K562 (cell line): ENCODE measurements at places on chromosomes 12 and 14. TPM values are rescaled to one million over a fixed set of nuclear protein-coding genes. Genes with fewer than 3 reads are reported as not detected.

SLC17A8 gene
- not detected in 2 replicates for total RNA-seq

FLVCR2 gene
- 1.5 and 3.2 TPM in 2 replicates for total RNA-seq

CHD8 gene
- 43.5 and 51.2 TPM in 2 replicates for total RNA-seq

SERPINA10 gene
- not detected in 2 replicates for total RNA-seq

GLI1 gene
- total RNA-seq, result 2.1 and 3.7 TPM in 2 replicates

ZNF891 gene
- 1.2 and 1.3 TPM in 2 replicates for total RNA-seq

HOXC4 gene
- 0.75 and 1.1 TPM in 2 replicates for total RNA-seq

XPOT gene
- 141 and 144 TPM in 2 replicates for total RNA-seq

PPP1R36 gene
- not detected in 2 replicates for total RNA-seq

HHIPL1 gene
- total RNA-seq, result not detected in 2 replicates

ANKRD33 gene
- 0.20 TPM in 1 of 2 replicates, not detected in the other for total RNA-seq

DPPA3 gene
- total RNA-seq, result not detected in 2 replicates

TGM1 gene
- 0.63 and 2.4 TPM in 2 replicates for total RNA-seq

SALL2 gene
- 25.9 and 27.6 TPM in 2 replicates for total RNA-seq

TEX52 gene
- total RNA-seq, result not detected in 2 replicates

EGLN3 gene
- 11.5 and 13.0 TPM in 2 replicates for total RNA-seq

SLC25A47 gene
- 0.09 and 0.25 TPM in 2 replicates for total RNA-seq

TMEM132D gene
- not detected in 2 replicates for total RNA-seq

PAPLN gene
- 2.2 and 2.9 TPM in 2 replicates for total RNA-seq

CCDC196 gene
- total RNA-seq, result not detected in 2 replicates

DHH gene
- 2.2 and 2.3 TPM in 2 replicates for total RNA-seq

PIWIL1 gene
- total RNA-seq, result not detected in 2 replicates

TCL1B gene
- not detected in 2 replicates for total RNA-seq

TROAP gene
- total RNA-seq, result 72.9 and 83.0 TPM in 2 replicates

GUCY2C gene
- total RNA-seq, result not detected in 2 replicates

IKZF4 gene
- 16.0 and 16.3 TPM in 2 replicates for total RNA-seq

TBX3 gene
- 0.60 and 0.81 TPM in 2 replicates for total RNA-seq

EXD2 gene
- 5.0 and 6.1 TPM in 2 replicates for total RNA-seq

B3GNT4 gene
- total RNA-seq, result 1.6 and 2.2 TPM in 2 replicates

TAS2R7 gene
- total RNA-seq, result not detected in 2 replicates

GARIN6 gene
- not detected in 2 replicates for total RNA-seq

CELA1 gene
- 0.22 TPM in 1 of 2 replicates, not detected in the other for total RNA-seq

TMEM117 gene
- total RNA-seq, result 0.98 and 2.8 TPM in 2 replicates

TAS2R19 gene
- 0.86 and 1.2 TPM in 2 replicates for total RNA-seq

APOF gene
- 0.09 TPM in 1 of 2 replicates, not detected in the other for total RNA-seq

COX8C gene
- total RNA-seq, result not detected in 2 replicates

MSI1 gene
- total RNA-seq, result 0.16 TPM in 2 replicates

PDE3A gene
- 0.02 TPM in 2 replicates for total RNA-seq

FAM90A1 gene
- total RNA-seq, result 0.16 TPM in 1 of 2 replicates, not detected in the other

CAPZA3 gene
- total RNA-seq, result not detected in 2 replicates

CACNA1C gene
- not detected in 2 replicates for total RNA-seq

SIX6 gene
- not detected in 2 replicates for total RNA-seq

MARS1 gene
- total RNA-seq, result 339 and 382 TPM in 2 replicates

SLC6A13 gene
- 0.33 and 0.38 TPM in 2 replicates for total RNA-seq

KRT77 gene
- total RNA-seq, result not detected in 2 replicates

CDKN3 gene
- total RNA-seq, result 41.3 and 46.5 TPM in 2 replicates

FBXO34 gene
- total RNA-seq, result 16.5 and 16.9 TPM in 2 replicates

SPATS2 gene
- 14.6 and 16.3 TPM in 2 replicates for total RNA-seq

RASSF9 gene
- not detected in 2 replicates for total RNA-seq

ADGRD1 gene
- 11.7 and 12.8 TPM in 2 replicates for total RNA-seq

TTC9 gene
- total RNA-seq, result 0.02 and 0.07 TPM in 2 replicates

TAC3 gene
- total RNA-seq, result 0.29 and 1.7 TPM in 2 replicates

DHRS2 gene
- 59.4 and 62.9 TPM in 2 replicates for total RNA-seq

SERPINA1 gene
- total RNA-seq, result 4.1 and 6.0 TPM in 2 replicates

PGF gene
- total RNA-seq, result 0.29 and 0.44 TPM in 2 replicates

PCED1B gene
- total RNA-seq, result 7.2 and 7.4 TPM in 2 replicates
